Activated T-cell treated with anti-CD3 and anti-CD28 coated beads for 48 hours (primary cell): ENCODE measurements at places on chromosomes 1 and 21.

- no peak for DNase-seq
Measured at GRCh38 chr1:240149484-240150094, 57.9 kb downstream of the FMN2 start.

DNA sequence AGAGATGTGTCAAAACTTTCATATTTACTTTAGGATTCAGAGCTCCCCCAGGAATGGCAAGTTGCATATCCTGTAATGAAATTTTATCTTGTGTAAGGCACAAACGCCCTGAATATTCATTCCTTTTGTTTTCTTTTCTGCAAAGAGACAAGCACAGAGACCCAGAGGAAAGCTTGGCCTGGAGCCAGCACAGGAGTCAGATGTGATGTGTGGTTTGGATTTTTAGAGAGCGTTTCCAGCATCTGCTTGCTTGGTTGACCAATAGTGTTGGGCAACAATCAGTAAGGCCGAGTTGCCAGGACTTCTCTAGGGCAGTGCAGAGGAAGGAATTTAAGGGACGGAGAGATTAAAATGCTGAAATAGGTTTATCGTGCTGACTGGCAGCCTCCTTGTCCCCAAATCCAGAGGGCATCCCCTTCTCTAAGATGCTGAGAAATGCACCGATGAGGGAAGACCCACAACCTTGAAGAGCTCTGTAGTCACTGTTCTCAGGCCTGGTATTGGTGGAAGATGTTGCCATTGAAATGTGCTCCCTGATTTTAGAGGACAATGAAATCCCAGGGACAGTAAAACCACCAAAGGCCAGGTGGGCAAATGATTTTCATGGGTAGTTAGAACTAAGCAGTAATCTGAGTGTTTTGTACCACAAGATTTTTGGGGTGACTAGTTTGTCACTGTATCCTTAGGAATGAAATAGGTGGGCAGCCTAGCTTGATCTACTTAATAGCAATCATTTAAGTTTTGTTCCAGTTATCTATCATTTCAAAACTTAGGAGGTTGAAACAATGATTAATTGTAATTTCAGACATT lies 37.9 kb upstream of the RHOU start:
- DNase-seq, result no peak

DNA sequence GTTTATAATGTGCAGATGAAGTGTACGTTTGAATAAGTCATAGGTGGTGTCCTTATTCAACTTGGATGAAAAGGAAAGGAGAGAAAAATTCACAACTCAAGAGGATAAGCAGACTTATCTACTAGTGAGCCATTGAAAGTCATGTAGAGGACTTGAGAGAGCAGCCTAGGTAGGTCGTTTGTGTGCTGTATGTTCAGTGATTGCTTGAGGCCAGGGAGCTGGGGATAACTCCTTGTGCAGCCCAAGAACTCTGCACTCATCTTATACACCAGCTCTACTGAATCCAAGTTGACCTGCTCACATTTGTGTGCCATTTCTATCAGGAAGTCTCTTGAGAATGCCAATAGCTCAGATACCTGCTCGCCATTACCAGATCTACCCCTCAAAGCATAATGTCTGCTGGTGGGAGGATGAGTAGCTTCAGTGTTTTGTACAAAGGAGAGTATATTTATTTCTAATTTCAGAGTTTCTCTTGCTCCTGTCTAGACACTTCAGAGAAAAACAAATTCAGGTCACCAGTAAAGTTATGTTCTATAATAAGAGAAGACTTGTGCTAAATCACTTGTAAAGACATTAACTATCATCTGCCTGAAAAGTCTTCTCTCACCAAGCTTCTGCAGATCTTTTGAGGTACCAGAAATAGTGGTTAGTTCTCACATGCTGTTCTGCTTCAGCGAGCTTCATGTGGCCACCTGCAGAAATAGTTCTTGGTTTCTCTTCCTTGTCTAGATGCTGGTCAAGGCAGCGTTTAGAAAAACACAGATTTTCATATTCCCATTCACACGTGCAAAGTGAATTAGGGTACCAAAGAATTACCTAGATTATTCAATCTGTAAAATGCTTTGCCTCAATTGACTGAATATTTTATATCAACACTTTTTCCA lies 10.8 kb downstream of the S1PR1 start:
- DNase-seq, result no peak

DNA sequence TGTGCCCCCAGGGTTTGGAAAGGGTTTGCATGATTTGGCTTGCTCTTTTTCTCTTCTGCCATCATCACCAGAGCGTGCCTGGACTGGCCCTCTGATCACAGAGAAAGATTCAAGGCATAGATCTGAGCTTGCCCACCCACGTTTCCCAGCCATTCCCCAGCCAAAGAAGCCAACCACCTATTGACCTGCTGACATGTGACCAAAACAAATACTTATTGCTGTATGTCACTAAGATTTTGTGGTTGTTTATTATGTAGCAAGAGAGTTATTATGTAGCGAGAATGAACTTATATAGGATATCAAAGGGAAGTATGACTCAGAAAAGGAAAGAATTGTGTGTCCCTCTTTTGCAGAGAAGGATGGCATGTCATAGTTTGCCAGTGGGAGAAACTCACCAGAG lies 59.9 kb downstream of the UBE2U start:
- no peak for DNase-seq

DNA sequence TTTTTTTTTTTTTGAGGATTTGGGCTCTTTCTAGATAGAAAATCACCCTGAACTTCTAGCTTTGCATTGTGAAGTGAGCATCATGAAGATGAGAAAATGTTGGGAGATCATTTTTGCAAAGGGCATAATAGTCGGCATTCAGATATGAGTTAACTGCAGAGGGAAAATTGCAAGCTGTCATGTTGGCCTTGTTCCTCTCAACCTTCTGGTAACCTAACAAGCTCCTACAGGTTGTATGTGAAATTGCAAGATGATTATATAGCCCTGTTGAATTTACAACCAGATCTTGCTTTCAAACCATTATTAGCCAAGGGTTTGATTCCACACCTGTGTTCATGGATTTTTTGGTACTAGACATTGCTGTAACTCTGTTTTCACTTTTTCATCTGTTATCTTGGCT lies 2.2 kb downstream of the ELOA start:
- DNase-seq, result no peak

DNA sequence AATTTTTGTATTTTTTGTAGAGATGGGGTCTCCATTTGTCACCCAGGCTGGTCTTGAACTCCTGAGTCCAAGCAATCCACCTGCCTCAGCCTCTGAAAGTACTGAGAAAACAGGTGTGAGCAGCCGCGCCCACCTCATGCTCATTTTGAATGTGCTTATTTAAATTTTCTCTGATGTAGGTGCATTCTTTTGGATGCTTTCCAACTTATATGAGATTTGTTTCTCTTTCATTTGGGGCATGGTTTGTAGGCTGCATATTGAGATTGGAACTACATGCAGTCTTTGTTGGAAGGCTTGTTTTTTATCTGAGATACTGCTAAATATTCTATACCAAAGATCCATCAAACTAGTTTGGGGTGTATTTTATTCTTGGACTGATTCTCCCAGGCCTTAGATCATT lies 81.0 kb upstream of the IVNS1ABP start:
- DNase-seq, result no peak

GRCh38 chr21:35587841-35588380 lies 472.4 kb downstream of the SETD4 start:
- no peak for DNase-seq

- no peak for DNase-seq
Measured at GRCh38 chr1:54979327-54979891, 1.0 kb upstream of the TMEM61 start.

DNA sequence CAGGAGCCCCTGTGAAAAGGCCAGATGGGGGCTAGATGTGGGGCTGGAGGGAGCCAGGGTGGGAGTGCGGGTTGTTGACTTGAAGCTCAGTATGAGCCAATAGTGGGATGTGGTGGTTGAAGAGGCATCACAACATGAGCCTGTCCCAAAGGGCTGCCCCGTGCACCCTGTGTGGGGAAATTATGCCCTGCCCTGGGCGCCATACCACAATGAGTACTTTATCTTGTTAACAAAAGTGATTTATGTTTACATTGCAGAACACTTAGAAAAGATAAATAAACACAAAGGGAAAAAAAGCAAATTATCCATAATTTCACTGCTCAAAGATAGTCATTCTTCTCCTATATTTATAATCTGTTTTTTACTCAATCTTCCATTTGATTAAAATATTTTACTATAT lies 1.6 kb upstream of the NFASC start:
- DNase-seq, result no peak

GRCh38 chr1:201384406-201384782 lies 6.9 kb upstream of the TNNT2 start:
- DNase-seq, result no peak
